ENCODE measurements at places on chromosomes 7 and 10. TPM values are rescaled to one million over a fixed set of nuclear protein-coding genes. Genes with fewer than 3 reads are reported as not detected.

DNA sequence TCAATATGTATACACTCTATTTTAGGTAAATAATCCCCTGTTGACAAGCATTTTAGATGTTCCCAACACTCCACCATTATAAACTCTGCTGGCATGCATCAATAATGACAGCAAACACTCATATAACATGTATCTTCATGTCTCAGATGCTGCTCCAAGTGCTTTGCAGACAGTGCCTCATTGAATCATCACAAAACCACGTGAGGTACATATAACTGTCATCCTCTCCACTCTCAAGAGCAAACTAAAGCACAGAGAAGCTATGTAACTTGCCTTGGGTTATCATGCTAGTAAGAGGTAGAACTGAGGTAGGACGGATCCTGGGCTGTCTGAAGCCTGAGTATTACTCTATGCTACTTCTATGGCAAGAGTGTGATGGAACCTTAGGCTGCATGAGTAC is 72.5 kb upstream of the GSDME start:
- H3K27ac ChIP-seq: no peak overlapping the region
- H3K36me3 ChIP-seq: peaks cover 73% of the 10 kb centered on the region
- no peaks in the 10 kb centered on the region for H3K27me3 ChIP-seq
- no peak overlapping the region for H3K4me3 ChIP-seq
- peaks cover 66% of the 10 kb centered on the region for H3K4me1 ChIP-seq
- no peak for DNase-seq

PDGFA gene
- total RNA-seq: 12.2 TPM

SORCS1 gene
- not detected for total RNA-seq

- H3K27ac ChIP-seq: no peak overlapping the region
- no peak overlapping the region for H3K4me3 ChIP-seq
- no peak for DNase-seq
- no peaks in the 10 kb centered on the region for H3K27me3 ChIP-seq
These were observed 78.3 kb upstream of the KMT2C start for GRCh38 chr7:152513861-152514770.

DNA sequence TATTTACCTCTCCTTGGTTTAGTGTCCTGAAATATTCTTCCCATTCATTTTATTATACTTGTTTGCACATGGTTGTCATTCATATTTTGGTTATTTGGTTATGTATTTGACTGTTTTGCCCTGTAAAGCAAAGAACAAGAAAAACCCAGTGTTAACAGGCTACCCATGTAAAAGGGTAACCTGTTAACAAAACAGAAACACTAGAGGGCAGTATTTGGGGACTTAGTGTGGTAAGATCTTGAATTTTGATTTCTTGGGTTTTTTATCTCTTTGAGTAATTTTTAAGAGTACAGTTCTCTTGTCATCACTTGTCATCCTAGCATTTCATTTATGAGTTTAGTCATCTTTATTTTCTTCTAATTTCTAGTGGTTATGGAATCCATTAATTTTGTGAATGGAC is 51.3 kb downstream of the POLL start:
- no peaks in the 10 kb centered on the region for H3K4me1 ChIP-seq
- no peak for DNase-seq
- no peak overlapping the region for H3K27ac ChIP-seq
- peaks cover 18% of the 10 kb centered on the region for H3K36me3 ChIP-seq

DNA sequence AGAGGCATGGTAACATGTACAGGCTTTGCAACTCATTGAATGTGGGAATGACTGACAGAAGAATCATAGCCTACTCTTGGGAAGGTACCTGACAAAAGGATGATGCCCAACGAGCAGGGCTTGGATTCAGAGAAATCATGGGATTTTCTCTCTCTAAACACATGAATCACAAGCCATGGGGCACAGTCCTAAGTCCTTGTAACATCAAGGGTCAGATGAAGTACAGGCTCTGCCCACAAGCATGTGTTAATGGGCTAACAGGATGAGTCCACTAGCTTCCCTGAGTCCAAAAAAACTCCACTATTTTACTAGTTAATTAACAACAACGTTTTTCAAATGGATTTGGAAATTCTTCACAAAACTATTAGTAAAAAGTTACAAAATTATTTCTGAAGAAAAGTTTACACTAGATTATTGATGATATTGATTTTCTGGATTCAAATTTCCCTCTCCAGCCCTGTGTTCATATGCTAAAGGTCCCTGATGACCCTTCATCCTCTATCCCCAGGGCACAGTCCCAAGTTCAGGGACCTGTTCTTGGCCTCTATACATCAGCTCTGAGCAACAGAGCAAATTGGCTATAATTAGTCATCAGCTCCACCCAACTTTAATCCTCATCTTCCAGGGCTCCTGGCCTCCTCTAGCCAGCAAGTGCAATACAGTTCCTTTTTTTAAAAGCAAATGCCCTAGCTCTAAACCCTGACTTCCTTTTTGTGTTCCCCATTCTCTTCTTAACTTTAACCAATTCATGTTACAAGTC is 99.8 kb downstream of the GSAP start:
- H3K4me1 ChIP-seq: no peaks in the 10 kb centered on the region
- H3K27ac ChIP-seq: no peak overlapping the region
- peaks cover 24% of the 10 kb centered on the region for H3K36me3 ChIP-seq

- no peaks in the 10 kb centered on the region for H3K4me1 ChIP-seq
- H3K36me3 ChIP-seq: no peaks in the 10 kb centered on the region
- no peak for DNase-seq
- no peak overlapping the region for H3K4me3 ChIP-seq
These were observed 13.2 kb downstream of the ITGB8 start for GRCh38 chr7:20343941-20344340.

DNA sequence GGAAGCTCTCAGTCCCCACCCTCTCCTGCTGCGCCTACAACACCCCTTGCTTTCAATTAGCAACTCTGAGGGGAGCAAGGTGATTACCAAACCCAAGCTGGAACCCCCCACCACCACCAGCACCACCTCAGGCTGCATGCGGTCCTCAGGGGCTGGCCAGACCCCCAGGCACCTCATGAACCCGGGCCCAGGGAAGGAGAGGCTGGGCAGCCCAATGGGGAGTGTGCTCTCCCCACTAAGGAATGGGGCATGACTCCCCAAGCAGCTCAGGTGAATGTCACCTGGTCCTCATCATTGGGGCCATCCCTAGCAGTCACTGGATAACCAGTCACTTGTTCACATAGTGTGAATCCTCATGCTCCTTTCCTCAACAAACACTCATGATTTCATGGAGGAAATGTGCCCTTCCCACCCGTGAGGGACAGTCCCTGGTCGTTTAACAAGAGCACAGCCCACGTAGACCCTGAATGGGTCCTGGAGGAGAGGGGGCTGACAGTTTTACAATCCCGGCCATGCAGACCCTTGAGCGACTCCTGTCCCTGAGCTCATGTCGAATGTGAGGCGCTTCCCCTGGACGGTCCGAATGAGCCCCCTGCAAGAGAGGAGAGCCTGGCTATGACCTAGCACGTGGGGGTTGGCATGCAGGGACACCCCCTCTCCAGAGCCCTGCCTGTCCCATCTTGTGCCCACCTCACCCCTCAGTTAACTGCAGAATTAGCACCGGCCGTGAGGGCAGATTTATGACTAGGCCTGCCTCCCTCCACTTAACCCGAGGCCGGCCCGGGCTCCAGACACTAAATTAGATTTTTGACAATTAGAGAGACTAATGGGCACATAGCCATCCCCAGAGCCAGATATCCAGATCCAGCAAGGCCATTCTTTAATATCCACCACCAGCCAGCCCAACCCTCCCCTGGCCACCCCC is 29.1 kb downstream of the POLL start:
- no peak overlapping the region for H3K4me3 ChIP-seq
- H3K36me3 ChIP-seq: peaks cover 4% of the 10 kb centered on the region
- peaks cover 13% of the 10 kb centered on the region for H3K4me1 ChIP-seq
- H3K27me3 ChIP-seq: no peaks in the 10 kb centered on the region
- DNase-seq: no peak
- H3K27ac ChIP-seq: peak overlapping the region; percentile 25

- H3K27me3 ChIP-seq: peaks cover 10% of the 10 kb centered on the region
- H3K36me3 ChIP-seq: no peaks in the 10 kb centered on the region
- no peak overlapping the region for H3K4me3 ChIP-seq
These were observed 210.1 kb upstream of the STK17A start for GRCh38 chr7:43372676-43373355.

DNA sequence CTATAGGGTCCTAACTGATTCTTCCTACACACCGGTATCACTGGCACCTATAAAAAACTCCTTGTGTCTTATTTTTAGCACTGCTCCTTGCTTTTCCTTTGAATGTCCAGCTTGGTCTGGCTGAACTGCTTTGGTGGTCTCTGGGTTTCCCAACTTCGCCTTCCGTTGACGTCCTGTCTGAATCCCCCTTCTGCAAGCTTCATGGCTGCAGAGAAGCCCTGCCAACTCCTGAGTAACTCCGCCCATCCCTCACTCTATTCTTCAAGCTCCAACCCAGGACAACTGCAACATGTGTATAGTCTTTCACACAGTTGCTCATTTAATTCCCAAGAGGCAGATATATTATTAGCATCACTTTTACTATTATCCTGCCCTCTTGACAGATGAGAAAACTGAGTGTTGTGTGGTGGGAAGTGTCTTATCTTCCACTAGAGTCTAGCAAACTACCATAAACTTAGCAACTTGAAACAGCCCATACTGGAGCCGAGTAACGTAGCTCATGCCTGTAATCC is 40.9 kb downstream of the MTURN start:
- DNase-seq: no peak
- H3K4me3 ChIP-seq: no peak overlapping the region
- H3K27me3 ChIP-seq: peaks cover 2% of the 10 kb centered on the region
- no peaks in the 10 kb centered on the region for H3K36me3 ChIP-seq

DNA sequence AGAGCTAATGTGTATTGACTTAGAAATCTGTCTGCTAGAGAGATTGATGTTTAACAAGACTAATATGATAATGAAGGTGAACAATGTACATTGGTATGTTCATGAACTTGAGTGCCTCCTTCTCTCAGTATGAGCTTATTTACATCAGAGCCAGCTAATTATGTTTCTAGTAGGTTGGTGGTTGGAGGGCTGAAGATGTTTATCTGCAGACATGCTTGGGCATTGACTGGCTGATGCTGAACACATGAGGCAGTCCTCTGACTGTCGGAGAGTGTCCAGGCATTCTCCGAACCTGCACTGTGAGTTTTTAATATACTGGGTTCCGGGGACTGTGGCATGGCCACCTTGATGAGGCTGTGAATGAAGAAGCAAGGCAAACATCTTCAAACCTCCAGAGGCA is 47.5 kb downstream of the BMPER start:
- no peak overlapping the region for H3K27ac ChIP-seq
- H3K4me3 ChIP-seq: no peak overlapping the region
- H3K36me3 ChIP-seq: no peaks in the 10 kb centered on the region
- DNase-seq: no peak

NUTM2A gene
- total RNA-seq: not detected

DNA sequence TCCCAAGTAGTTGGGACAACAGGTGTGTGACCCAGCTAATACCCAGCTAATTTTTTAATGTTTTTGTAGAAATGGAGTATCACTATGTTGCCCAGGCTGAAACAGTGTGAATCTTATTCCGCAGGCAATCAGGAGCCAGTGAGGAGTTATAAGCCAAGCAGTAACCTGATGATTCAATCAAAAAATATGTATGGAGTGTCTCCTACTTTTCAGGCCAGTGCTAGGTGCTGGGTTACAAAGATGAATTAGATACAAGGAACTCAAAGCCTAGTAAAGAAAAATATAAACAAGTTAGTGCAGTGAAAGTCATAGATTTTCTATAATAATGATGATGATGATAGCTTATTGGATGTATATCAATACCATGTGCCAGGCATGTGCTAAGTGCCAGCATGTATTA is 13.2 kb upstream of the IFRD1 start:
- no peaks in the 10 kb centered on the region for H3K4me1 ChIP-seq
- no peak overlapping the region for H3K27ac ChIP-seq
- no peak overlapping the region for H3K4me3 ChIP-seq
- H3K27me3 ChIP-seq: peaks cover 18% of the 10 kb centered on the region
- no peaks in the 10 kb centered on the region for H3K36me3 ChIP-seq
- DNase-seq: no peak

DNA sequence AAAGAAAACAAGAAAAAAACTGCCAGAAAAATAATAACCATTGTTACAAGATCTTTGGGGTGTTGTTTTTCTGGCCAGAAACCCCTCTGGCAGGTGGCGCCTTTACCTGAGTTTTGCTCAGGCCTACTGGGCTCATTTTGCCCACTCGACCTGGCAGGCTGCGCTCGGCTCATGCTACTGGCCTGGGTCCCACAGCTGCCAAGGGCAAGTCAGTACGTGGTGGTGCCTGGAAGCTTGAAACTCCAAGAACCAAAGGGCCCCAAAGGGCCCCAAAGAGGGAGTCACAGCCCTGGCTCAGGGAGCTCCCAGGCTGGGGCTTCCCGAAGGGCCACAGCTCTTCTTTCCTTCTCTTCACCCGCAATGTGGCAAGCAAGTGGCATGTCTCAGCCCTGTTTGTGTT is 42.7 kb downstream of the CACUL1 start:
- no peak overlapping the region for H3K4me3 ChIP-seq
- no peak overlapping the region for H3K27ac ChIP-seq
- DNase-seq: no peak
- peaks cover 16% of the 10 kb centered on the region for H3K4me1 ChIP-seq
- H3K36me3 ChIP-seq: peaks cover 6% of the 10 kb centered on the region

- H3K4me1 ChIP-seq: no peaks in the 10 kb centered on the region
- no peak overlapping the region for H3K27ac ChIP-seq
- H3K27me3 ChIP-seq: no peaks in the 10 kb centered on the region
- DNase-seq: no peak
- no peaks in the 10 kb centered on the region for H3K36me3 ChIP-seq
These were observed 389.1 kb upstream of the ANKRD30A start for GRCh38 chr10:36736311-36736710.

DNA sequence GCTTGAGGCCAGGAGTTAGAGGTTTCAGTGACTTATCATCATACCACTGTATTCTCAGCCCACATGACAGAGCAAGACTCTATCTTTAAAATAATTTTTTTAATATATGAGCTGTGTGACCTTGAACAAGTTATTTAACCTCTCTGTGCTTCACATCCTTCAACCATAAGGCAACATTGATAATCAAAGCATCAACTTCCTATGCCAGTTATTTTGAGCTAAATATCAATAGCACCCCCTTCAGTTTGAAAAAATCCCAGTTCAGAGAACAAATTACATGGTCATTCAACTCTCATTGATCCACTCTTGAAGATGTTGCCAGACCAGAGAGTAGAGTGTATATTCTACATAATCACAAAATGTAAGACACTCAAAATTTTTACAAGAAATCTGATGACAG is 53.0 kb downstream of the ASNS start:
- H3K27me3 ChIP-seq: peaks cover 8% of the 10 kb centered on the region
- H3K4me3 ChIP-seq: no peak overlapping the region
- H3K27ac ChIP-seq: no peak overlapping the region
- H3K4me1 ChIP-seq: no peaks in the 10 kb centered on the region
- no peak for DNase-seq
- no peaks in the 10 kb centered on the region for H3K36me3 ChIP-seq

NPC1L1 gene
- total RNA-seq: not detected

GRCh38 chr7:12066004-12066403 is 145.1 kb upstream of the TMEM106B start:
- H3K36me3 ChIP-seq: no peaks in the 10 kb centered on the region
- peaks cover 3% of the 10 kb centered on the region for H3K27me3 ChIP-seq
- no peak overlapping the region for H3K27ac ChIP-seq
- no peak overlapping the region for H3K4me3 ChIP-seq
- DNase-seq: no peak
